Suppressor macrophage (primary cell): ENCODE measurements at places on chromosomes 1 and 21.

DNA sequence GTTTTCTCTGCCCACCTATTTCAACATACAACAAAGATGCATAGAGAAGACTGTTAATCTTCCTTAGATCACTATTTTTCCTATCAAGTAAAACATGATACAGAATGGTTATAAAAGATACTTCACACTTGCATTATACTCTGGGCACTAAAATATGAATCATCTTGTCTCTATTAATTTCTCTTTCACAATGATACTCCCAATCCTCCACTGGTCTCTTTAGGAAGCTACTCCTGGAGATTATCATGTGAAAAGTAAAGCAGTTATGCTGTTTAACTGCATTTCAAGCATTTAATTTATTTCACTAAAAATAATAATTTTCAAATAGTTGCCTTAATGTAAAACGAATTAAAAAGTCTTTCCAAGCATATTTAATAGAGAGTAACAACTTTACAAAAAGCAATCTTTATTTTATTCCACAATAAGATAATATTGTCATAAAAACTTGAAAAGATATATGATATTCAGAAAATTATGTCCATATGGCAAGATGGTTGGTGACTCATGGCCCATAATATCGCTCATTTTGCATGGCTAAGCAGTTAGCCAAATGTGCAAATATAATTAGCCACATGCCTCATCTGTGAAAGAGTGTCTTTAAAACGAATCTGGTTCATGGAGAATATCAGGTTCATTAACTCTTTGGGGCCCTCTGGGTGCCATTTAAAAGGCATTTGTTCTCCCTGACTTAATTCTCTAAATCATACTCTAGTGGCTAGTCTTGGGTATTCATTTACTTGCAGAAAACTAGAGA lies 1569.0 kb upstream of the B3GALT2 start:
- no peak for DNase-seq

- no peak for DNase-seq
Observed at GRCh38 chr1:198199105-198199504, 42.3 kb downstream of the NEK7 start.

- DNase-seq: no peak
Observed at GRCh38 chr1:200409203-200409760, 554 bp downstream of the ZNF281 start.

GRCh38 chr1:241020851-241021697 lies 335.9 kb downstream of the RGS7 start:
- no peak for DNase-seq

DNA sequence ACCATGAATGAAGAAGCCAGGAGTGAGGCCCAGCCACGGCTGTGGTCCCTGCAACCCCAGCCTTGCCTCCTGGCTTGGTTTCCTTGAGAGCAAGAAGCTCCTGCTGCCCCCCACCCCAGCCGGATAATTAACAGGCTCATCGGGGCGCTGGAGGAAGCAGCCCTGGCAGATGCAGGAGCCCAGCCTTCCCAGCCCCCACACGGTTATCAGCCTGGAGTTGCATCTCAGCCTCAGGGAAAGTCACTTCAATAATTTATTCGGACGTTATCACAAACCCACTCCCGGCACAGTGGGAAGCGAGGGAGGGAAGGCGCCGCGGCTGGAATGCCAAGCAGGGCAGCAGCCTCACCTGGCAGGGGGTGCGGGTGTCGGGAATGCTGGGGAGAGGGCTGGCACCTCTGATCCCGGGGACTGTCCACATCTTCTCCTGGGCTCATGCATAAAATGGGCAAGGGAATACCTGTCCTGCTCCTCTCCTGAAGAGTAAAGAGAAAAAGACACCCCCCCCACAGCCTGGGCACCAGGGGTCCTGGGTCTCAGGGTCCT lies 43.3 kb upstream of the LRP8 start:
- DNase-seq: no peak

DNA sequence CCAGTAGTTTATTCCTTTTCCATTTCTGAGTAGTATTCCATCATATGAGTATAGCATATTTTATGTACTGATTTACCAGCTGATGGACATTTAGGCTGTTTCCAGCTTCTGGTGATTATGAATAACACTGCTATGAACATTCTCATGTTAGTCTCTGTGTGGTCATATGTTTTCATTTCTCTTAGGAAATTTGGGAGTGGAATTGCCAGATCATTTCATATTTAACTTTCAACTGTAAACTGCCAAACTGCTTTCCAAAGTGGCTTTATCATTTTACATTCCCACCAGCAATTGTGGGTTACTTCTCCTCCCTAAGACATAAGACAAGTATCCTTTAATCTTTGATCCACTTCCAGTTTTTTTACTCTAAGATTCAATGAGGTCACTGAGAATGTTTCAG lies 85.7 kb upstream of the RALGPS2 start:
- no peak for DNase-seq

GRCh38 chr1:219478811-219479210 lies 134.1 kb downstream of the ZC3H11B start:
- no peak for DNase-seq

DNA sequence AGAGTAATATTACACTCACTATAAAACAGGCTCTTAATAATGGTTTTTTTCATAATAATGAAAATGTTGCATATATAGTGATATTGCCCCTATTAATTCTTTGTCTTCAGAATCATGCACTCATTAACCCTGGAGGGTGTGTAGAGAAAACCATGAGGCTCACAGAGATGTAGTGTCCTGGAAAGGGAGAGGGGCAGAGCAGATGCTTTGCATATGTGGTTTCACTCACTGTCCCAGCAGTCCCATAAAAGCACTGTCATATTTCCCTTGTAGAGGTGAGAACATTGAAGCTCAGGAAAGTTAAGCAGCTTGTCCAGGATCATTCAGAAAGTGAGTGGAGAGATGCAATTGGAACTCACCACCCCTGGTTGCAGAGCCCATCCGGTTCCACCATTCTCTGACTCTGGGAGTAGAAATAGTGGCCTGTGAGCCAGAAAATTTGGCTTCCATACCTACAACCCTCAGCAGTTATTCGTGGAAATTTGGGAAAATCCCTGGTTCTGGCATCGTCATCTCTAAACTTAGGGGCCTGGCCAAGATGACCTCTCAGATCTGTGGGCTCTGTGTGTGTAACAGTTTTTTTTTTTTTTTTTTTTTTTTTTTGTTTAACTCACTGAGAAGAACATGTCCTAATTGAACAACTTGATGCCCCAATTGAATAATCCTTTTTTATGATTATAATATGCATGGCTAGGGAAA lies 86.4 kb downstream of the RGL1 start:
- DNase-seq: no peak
